ENCODE measurements at places on chromosomes 7 and 10. TPM values are rescaled to one million over a fixed set of nuclear protein-coding genes. Genes with fewer than 3 reads are reported as not detected.

DNA sequence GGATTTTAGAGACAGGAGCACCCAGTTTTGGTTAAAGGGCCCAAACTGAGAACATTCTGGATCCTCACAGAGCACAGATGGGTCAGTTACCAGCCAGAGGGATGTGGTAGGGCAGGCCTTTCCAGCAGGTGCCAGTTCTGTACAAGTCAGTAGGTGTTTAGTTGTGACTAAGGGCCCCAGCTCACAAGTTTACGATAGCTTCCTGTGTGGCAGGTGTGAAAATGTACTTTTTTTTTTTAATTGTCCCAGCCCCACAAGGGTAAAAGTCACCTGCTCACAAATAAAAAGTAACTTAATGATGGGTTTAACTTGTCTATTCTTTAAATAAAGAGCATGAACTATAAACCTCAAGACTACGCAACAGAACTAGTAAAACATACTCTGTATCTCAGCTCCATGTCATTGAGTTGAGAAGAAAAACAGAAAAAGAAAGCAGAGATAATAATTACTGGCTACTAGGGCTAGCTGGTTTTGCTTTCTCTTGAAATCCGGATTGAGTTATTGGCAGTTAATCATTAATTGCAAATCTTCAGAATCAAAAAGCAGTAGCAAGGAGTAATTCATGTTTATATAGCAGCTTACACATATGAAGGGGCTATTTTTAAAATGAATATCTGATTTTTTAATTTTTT is 15.4 kb downstream of the NFE2L3 start:
- H3K4me1 ChIP-seq = peaks cover 19% of the 10 kb centered on the region
- no peaks in the 10 kb centered on the region for H3K36me3 ChIP-seq
- H3K27me3 ChIP-seq = no peaks in the 10 kb centered on the region

EFCAB10 gene
- not detected for total RNA-seq

DNA sequence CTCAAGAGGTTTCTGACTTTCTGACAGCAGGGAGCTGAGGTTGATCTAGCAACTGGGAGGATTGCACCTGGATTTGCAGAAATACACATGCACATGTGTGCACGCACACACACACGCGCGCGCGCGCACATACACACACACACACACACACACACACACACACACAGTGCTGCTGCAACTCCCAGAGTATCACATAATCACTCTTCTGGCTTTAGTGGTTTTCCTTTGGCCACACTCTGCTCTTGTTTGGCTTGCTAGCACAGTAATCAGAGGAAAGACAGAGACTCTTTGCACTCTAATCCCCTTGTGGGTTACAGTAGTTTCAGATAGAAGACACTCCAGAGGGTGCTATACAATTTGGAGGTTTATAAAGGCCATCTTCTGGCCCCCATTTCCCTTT is 705.0 kb downstream of the AUTS2 start:
- no peak for DNase-seq
- no peaks in the 10 kb centered on the region for H3K36me3 ChIP-seq
- no peaks in the 10 kb centered on the region for H3K27me3 ChIP-seq

GRCh38 chr10:34486008-34486407 is 329.1 kb downstream of the PARD3 start:
- no peaks in the 10 kb centered on the region for H3K4me1 ChIP-seq
- H3K4me3 ChIP-seq = no peak overlapping the region
- no peaks in the 10 kb centered on the region for H3K27me3 ChIP-seq
- no peak overlapping the region for H3K27ac ChIP-seq
- DNase-seq = no peak
- H3K36me3 ChIP-seq = no peaks in the 10 kb centered on the region

DPP6 gene
- 0.38 TPM for total RNA-seq

KEL gene
- 0.09 TPM for total RNA-seq

TRIM74 gene
- total RNA-seq = not detected

DNA sequence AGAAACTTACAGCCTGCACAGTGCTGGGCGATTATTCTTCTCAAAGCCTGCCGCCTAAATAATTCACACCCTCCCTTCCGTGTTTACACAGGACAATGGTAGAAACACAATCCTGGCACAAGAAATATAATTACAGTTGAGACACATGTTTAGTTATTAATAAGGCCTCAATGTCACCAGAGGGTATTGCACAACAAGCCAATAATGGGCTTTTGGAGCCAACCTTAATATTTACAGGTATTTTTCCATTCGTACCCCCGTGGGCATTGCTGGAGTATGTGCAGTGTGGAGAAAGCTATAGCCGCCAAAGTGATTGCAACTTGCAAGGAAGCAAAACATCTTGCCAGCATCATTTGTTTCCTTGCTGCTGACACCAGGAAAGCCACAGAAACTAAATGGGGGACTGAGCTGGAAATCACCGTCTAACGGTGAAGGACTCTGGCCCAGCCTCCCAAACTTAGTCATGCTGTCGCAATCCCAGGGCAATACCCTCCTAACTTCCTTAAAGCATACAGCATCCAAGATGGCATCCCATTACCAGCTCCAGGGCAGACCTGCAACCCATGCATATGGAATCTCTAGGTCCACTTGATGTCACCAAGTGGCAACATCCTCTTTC is 8.6 kb downstream of the CALN1 start:
- no peak for DNase-seq
- H3K36me3 ChIP-seq = no peaks in the 10 kb centered on the region
- no peak overlapping the region for H3K4me3 ChIP-seq
- H3K27me3 ChIP-seq = no peaks in the 10 kb centered on the region

- H3K36me3 ChIP-seq = no peaks in the 10 kb centered on the region
- H3K27ac ChIP-seq = peak within 1 kb of the TSS; percentile 84
- H3K27me3 ChIP-seq = no peaks in the 10 kb centered on the region
- H3K4me1 ChIP-seq = peaks cover 49% of the 10 kb centered on the region
- H3K4me3 ChIP-seq = peak within 1 kb of the TSS; percentile 76
Observed at GRCh38 chr7:122886357-122887081, at the start of gene CADPS2. Gene CADPS2 (minus strand): TSS chr7:122886460. CDS start chr7:122886337, 123 bp downstream.

HOXA7 gene
- total RNA-seq = 0.48 TPM

- no peaks in the 10 kb centered on the region for H3K27me3 ChIP-seq
- H3K27ac ChIP-seq = no peak overlapping the region
- H3K4me1 ChIP-seq = no peaks in the 10 kb centered on the region
Observed at GRCh38 chr7:81709836-81710235, 60.0 kb downstream of the HGF start.

- peaks cover 19% of the 10 kb centered on the region for H3K4me1 ChIP-seq
- no peaks in the 10 kb centered on the region for H3K36me3 ChIP-seq
- H3K27me3 ChIP-seq = no peaks in the 10 kb centered on the region
- H3K27ac ChIP-seq = peak overlapping the region; percentile 23
- H3K4me3 ChIP-seq = no peak overlapping the region
Observed at GRCh38 chr7:73936967-73937366, 76.0 kb downstream of the TMEM270 start.

GRCh38 chr7:74026903-74027682 is 880 bp upstream of the ELN start:
- no peaks in the 10 kb centered on the region for H3K36me3 ChIP-seq
- H3K27me3 ChIP-seq = peaks cover 86% of the 10 kb centered on the region
- H3K4me3 ChIP-seq = no peak overlapping the region
- H3K4me1 ChIP-seq = peaks cover 71% of the 10 kb centered on the region

DNA sequence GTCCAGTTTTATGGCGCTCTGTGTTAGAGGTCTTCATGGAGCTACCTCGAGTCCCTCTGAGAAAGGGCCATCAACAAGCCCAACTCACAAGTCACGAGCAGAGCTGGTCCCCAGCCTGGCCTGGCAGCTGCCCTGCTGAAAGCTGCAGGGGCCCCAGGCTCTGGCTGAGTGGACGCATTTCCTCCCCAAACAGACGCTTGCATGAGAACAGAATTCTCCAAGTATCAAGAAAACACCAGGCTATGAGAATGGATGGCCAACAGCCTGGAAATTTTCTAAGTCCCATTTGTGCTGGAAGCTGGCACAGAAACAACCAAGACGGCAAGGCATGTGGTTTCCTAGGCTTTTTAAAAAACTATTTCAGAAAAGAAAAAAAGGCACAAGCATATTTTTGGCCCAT is 114.8 kb downstream of the FAM53B start:
- H3K36me3 ChIP-seq = peaks cover 3% of the 10 kb centered on the region
- no peaks in the 10 kb centered on the region for H3K27me3 ChIP-seq
- no peak for DNase-seq

DNA sequence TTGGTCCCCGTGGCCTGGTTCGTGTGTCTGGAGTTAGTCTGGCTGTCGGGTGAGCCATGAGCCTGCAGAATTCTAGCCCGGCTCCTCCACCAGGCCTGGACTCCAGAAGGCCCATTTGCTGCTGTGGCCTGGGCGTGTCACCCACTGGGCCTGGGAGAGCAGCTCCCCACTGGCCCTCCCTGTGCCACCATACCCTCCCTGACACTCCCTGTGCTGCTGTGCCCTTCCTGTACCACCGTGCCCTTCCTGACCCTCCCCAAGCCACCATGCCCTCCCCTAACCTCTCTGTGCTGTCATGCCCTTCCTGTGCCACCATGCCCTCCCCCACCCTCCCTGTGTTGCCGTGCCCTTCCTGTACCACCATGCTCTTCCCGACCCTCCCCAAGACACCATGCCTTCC is 39.1 kb upstream of the DIP2C start:
- H3K36me3 ChIP-seq = no peaks in the 10 kb centered on the region
- no peaks in the 10 kb centered on the region for H3K27me3 ChIP-seq
- H3K27ac ChIP-seq = no peak overlapping the region
- H3K4me3 ChIP-seq = no peak overlapping the region

CTTNBP2 gene
- 18.0 TPM for total RNA-seq
